ENCODE measurements at places on chromosomes 7 and 10. TPM values are rescaled to one million over a fixed set of nuclear protein-coding genes. Genes with fewer than 3 reads are reported as not detected.

ZNF239 gene
- 1.5 TPM for total RNA-seq

ARMS2 gene
- not detected for total RNA-seq

GRCh38 chr7:121237601-121238000, 91.2 kb upstream of the WNT16 start:
- H3K27ac ChIP-seq, result no peak overlapping the region
- peaks cover 8% of the 10 kb centered on the region for H3K27me3 ChIP-seq
- no peaks in the 10 kb centered on the region for H3K4me1 ChIP-seq

GRCh38 chr10:23065181-23065948, 30.0 kb upstream of the MSRB2 start:
- H3K27ac ChIP-seq, result no peak overlapping the region
- peaks cover 3% of the 10 kb centered on the region for H3K4me1 ChIP-seq
- H3K27me3 ChIP-seq, result peaks cover 8% of the 10 kb centered on the region
- no peak overlapping the region for H3K4me3 ChIP-seq
- no peak for DNase-seq
- H3K36me3 ChIP-seq, result no peaks in the 10 kb centered on the region

DNA sequence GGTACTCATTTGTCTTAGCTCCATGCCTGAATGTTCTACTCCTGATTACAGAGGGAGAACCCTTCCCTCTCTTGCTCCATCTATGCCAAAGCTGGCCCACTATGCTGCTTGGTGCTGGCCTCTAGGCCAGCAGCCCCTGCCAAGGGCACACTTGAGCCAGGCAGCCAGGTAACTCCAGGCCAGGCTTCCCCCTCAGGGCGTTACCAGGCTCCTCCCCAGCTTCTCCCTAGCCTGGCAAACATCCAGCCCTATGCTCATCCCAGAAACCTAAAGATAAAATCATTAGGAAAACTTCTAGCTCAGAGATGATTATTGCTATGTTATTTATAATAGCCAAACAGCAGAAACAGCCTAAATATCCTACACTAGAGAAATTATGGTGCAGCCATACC, 103.7 kb downstream of the KCNMA1 start:
- DNase-seq, result no peak
- no peaks in the 10 kb centered on the region for H3K4me1 ChIP-seq
- no peaks in the 10 kb centered on the region for H3K36me3 ChIP-seq
- H3K27me3 ChIP-seq, result peaks cover 13% of the 10 kb centered on the region

DNA sequence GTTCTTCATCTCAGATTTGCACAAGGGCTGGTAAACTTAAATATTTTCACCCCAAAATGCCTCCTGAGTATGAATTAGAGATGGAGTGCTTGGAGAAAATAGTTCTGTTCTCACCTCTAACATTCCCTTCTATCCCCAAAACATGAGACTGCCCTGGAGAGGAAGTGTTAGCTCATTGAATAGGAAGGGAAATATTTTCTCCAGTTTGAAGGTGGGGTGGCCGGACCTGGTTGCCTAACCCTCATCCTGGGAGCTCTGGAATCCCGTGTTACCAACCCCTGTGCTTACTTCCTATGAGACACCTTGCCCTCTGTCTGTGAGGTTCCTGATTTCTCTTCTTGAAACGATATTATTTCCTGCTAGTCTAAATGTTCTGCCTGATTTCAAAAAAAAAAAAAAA, 779 bp downstream of the IFIT2 start:
- H3K4me3 ChIP-seq, result peak overlapping the region; percentile 81
- no peaks in the 10 kb centered on the region for H3K27me3 ChIP-seq
- DNase-seq, result no peak
- no peak overlapping the region for H3K27ac ChIP-seq
- peaks cover 30% of the 10 kb centered on the region for H3K4me1 ChIP-seq
- peaks cover 46% of the 10 kb centered on the region for H3K36me3 ChIP-seq

DNA sequence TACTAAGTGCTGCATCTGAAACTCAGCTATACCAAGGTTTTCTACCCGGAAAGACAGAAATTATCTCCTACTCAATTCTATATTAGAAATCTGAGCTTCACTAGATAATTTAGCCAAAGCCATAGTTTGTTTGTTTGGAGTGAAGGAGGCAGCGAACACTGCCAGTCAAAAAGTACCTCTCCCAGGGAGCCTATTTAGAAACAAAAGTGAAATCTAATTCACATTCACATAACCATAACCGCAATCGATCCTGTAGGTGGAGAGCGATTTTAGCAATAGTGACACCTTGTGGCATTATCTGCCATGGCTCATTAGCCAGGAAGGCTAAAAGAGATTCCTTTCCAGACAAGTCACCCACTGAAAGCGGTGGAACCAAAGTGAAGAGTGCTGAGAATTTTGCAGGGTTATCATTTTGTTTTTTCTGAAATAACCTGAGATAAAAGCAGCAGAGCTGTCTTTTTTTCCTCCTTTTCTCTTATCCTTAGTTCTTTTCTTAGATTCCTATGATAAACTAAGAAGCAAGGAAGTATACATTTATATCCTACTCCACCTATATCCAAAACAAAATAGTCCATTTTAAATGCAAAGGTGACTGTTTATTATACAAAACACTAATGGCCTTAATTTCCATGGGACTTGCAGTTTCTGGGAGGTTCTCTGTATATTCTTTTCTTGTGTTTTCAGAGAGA, 83.7 kb upstream of the BET1 start:
- peak overlapping the region; percentile 61 for H3K4me3 ChIP-seq
- no peaks in the 10 kb centered on the region for H3K36me3 ChIP-seq
- H3K27ac ChIP-seq, result peak overlapping the region; percentile 47
- peaks cover 4% of the 10 kb centered on the region for H3K4me1 ChIP-seq
- DNase-seq, result peak; percentile 47
- peaks cover 44% of the 10 kb centered on the region for H3K27me3 ChIP-seq

- DNase-seq, result no peak
- no peaks in the 10 kb centered on the region for H3K27me3 ChIP-seq
- peaks cover 8% of the 10 kb centered on the region for H3K4me1 ChIP-seq
Measured at GRCh38 chr7:16695621-16696237, 49.7 kb downstream of the BZW2 start.

GRCh38 chr10:84291384-84291783, 37.0 kb upstream of the CCSER2 start:
- no peak overlapping the region for H3K4me3 ChIP-seq
- no peaks in the 10 kb centered on the region for H3K36me3 ChIP-seq
- H3K27me3 ChIP-seq, result no peaks in the 10 kb centered on the region
- H3K4me1 ChIP-seq, result peaks cover 17% of the 10 kb centered on the region
- no peak for DNase-seq

DNA sequence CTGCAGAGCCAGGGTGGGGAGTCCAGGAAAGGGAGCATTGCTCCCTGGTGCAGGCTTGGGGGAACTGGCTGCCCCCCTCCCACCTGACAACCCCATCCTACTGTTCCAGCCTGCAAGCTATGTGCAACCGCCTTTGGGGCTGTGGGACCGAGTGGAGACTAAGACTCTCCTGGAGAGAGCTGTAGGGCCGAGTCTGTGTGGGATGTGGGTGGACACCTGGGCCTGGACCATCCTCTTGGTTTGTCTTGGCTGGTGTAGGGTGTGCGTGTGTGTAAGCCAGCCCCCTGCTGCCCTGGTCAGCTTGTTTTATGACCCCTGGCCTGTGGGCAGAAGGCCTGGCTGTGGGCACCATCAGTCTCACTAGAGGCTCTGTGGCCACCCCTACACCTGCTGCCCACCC, 1.6 kb upstream of the RAMP3 start:
- no peak for DNase-seq
- H3K27me3 ChIP-seq, result peaks cover 25% of the 10 kb centered on the region
- no peaks in the 10 kb centered on the region for H3K36me3 ChIP-seq
- peaks cover 5% of the 10 kb centered on the region for H3K4me1 ChIP-seq
- no peak overlapping the region for H3K4me3 ChIP-seq

GRCh38 chr10:130635528-130635927, 499.3 kb downstream of the GLRX3 start:
- no peaks in the 10 kb centered on the region for H3K36me3 ChIP-seq
- DNase-seq, result no peak
- peaks cover 37% of the 10 kb centered on the region for H3K27me3 ChIP-seq
- no peak overlapping the region for H3K4me3 ChIP-seq
- H3K4me1 ChIP-seq, result peaks cover 2% of the 10 kb centered on the region

DNA sequence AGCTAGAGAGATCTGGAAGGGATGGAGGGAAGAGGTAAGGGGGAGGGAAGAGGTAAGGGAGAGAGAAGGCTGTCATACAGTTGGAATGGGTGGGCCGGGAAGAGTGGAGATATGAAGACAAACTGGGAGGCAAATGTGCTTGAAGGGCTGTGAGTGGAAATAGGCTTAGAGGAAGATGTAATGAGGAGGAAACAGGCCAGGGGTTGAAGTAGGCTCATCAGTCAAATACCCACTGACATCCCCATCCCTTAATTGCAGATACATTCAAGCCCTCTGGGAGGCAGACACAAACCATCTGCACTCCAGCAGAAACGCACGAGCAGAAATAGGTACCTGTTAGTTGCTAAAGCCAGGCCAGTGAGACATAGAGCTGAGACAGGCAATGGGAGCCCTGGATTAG, 2.1 kb downstream of the SYNPO2L start:
- no peaks in the 10 kb centered on the region for H3K36me3 ChIP-seq

DNA sequence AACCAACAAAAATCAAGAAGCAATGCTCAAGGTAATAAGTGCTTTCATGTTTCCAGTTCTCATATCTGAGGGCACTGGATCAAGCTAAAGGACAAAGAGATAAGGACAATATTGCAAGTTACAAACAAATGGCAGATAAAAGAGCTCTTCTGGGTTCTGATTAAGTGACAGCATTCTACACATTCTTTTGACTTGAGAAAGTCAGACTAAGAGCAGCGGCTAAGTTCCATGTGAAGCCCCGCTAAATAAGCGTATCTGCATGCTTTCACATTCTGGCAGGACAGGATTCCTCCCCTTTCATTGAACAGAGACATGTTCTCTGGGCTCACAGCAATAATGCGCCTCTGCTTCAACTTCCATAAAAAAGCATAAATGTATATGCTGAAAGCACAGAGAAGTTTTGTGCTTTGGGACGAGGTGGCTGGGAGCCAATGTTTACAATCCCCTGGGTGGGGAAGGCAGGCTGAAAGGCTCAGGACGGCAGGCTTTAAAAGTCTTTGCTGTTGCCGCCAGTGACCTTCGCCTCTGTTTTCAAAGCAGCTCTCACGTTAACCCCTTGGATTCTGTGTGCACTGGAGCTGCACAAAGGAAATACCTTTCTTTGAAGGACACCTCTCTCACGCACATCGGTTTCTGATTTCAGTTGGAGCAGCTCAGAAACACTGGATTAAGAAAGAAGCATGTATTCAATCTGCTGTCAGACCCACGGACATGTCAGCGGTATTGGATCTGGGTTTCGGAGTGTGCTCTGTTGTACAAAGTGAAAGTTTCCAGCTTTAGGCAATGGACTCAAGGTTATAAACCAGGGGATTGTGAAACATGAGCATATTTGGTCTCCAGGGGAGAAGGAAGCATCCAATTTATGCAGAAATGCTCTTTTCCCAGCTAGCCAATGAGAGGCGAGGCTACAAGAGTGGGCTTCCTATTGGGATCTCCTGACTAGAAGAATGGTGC, 105.4 kb upstream of the FAM133B start:
- no peak for DNase-seq
- H3K4me3 ChIP-seq, result peak overlapping the region; percentile 45
- H3K4me1 ChIP-seq, result peaks cover 32% of the 10 kb centered on the region

DNA sequence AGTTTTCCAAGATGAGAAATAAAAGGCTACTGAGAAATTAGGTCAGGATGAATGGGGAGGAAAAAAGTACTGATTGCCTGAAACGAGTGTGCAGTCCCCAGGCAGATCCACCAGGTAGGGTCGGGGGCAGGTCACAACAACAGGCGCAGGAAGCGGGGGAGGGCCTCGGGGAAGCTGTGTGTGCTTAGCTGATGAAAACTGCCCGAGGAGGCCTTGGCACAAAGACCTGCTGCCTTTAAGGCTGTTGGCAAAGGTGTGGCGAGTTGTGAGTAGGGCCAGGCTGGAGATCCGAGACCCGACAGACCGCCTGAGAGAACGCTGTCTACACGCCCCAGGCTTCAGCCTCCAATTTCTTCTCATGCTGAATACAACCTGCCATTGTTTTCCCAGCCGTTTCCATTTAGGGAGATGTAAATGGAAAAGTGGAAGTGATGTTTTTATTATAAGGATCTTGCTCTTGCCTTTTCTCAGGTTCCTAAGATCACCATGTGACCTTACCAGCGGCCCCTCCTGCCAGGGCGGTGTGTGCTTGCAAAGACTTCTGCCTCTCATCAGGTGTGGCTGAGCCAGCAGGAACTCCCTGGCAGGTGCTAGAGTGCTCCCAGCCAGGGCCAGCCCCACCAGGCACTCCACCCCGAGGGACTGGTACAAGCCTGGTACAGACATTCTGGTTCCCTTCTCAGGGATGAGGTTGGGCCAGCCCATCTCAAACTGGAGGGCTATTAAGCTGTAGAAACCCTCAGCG, 60.8 kb downstream of the DLG5 start:
- no peak overlapping the region for H3K4me3 ChIP-seq
- DNase-seq, result no peak
- H3K27ac ChIP-seq, result no peak overlapping the region

DNA sequence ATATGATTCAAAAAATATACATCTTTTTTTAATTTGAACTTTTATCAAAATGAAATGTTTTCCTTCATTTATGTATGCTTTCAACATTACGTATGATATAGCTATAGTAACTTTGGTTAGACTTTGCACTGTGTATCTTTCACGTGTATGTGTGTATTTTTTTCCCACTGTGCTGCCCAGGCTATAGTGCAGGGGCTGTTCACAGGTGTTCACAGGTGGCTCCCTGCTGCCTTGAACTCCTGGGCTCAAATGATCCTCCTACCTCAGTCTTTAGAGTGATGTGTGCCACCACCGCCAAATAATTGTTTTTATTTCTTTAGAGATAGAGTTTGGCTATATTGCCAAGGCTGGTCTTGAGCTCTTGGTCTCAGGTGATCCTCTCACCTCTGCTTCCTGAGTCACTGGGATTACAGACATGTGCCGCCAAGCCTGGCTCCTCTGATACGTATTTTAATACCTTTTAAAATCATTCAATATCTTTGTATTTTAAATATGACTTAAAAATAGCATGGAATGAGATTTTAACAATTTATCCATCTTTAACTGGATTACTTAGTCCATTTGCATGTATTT, 29.0 kb downstream of the FANK1 start:
- DNase-seq, result no peak
- no peaks in the 10 kb centered on the region for H3K36me3 ChIP-seq
- H3K27me3 ChIP-seq, result no peaks in the 10 kb centered on the region
- H3K4me3 ChIP-seq, result no peak overlapping the region
- H3K27ac ChIP-seq, result no peak overlapping the region
- no peaks in the 10 kb centered on the region for H3K4me1 ChIP-seq

DNA sequence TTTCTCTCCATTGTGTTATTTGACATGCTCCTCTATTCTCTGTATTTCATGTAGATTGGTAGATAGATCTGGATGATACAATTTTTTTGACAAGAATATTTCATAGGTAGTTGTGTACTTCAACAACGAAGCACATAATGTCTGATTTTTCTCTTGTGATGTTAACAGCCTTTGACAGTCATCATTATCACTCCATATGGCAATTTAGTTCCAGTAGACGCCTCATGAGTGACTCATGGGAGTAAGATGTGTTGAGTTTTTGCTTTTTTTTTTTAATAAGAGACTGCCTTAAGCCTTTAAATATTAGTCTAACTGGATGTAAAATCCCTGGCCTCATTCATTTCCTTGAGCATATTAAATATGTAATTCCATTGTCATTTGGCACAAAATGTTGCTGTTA, 123.5 kb upstream of the ZNF32 start:
- no peak for DNase-seq
- peaks cover 2% of the 10 kb centered on the region for H3K36me3 ChIP-seq
- H3K27me3 ChIP-seq, result no peaks in the 10 kb centered on the region

Data from activated naive CD8-positive, alpha-beta T cell treated with anti-CD3 and anti-CD28 coated beads for 36 hours (primary cell).